ENCODE measurements at places on chromosomes 3 and 15. TPM values are rescaled to one million over a fixed set of nuclear protein-coding genes. Genes with fewer than 3 reads are reported as not detected.

DNA sequence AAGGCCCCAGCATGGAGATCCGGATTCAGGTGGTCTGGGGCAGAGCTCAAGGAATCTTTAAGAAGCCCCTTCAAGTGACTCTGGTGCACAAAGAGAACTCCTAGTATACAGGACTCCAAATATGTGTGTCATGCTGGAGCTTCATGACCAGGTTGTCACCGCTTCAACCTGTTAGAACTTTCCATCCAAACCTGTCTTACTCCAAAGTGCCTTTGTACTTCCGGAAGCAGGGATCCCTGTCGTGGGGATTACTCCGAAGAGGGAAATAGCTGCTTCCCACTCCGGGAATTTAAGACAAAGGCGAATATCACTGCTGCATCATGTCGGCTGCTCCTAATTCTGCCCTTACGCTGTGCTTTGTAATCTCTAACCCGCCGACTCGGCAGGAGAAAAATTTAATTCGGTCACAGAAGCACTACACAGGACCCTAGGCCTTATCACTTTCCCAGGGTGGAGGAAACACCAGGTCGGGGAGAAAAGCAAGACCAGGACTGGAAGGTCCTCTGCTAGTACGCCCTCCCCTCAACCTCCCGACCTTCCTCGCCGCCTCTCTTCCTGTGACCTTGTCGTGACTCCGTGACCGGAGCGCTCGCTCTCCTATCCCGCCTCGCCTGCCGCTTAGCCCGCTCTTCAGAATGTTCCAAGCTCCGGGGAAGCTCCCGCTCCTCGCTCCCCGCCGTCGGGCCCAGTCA lies 730 bp downstream of the HIGD1A start:
- DNase-seq, result peak; percentile 35

DNA sequence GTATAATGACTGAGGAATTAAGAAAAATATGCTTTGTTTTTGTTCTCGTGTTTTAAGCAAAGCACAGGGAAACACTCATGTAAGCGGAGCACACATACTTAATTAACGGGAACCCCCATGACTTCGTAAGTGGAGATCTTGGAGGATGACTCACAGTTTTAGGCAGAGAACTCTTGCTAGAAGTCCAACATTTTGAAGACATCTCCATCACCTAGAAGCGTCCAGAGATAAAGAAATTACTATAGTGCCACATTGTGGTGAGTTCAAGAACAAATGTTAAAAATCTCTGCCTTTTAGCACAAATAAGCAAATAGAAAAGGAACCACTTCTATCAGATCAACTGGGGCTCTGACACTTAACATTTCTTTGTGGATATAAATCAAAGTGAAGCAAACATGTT lies 194.1 kb upstream of the ARHGEF26 start:
- peak; percentile 71 for DNase-seq

DNA sequence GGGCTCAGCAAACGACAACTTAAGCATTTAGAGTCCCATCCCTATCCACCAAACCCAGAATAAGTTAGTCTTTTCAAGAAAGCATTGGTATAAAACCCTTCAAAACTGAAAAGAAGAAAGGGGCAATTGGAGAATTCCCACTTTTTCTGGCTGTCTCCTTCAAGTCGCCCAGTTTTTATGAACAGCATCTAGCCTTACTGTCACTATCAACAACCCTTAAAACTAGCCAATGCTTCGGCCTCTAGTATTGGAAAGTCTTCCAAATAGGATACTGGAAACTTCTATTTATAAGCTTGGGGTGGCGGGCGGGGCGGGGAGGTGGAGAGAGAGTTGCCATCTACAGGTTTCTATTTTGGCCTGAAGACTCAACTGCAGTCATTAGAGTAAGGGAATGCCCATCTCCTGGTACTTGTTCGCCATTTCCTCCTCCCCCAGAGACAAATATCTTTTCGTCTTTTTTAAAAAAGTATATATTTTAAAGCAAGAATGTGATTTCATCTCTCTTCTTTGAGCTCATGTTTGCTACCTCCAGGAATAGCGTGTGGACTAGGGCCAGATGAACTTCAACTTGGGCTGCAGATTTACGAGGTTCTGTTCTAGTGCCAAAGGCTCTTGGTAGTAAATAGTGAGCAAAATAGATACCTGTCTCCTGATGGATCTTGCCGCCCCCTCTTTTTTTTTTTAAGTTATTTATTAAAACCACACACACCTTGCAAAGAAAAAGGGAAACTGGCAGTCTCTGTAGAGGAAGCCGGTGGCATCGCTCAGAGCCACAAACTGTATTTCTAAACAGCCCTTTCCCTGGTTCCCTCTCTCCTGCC lies 2.7 kb downstream of the BCL6 start:
- DNase-seq, result no peak

GRCh38 chr3:58218904-58219303 lies 8.1 kb upstream of the DNASE1L3 start:
- DNase-seq, result no peak

Gene CFAP100
- not detected for total RNA-seq

- DNase-seq, result peak; percentile 55
Observed at GRCh38 chr3:108489776-108490175, 20.6 kb downstream of the MYH15 start.

Gene CACNA1D
- total RNA-seq, result 0.05 TPM

DNA sequence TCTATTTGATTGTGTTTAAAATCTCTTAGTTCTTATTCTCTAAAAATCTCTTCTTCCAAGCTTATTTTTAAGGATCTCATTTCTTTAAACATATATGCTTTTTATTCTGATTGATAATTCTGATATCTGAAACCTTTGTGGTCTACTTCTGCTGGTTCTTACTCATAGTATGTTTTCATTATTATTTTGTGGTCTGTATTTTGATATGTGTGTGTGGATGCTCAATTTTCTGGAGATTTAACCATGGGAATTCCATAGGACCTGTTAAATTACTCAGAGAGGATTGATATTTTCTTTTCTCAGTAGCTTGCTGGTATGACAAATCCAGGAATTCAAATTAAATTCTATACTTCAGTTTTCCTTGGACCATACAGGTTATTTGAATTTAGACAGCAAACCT lies 14.7 kb upstream of the HHLA2 start:
- no peak for DNase-seq

Gene CNTN6
- not detected for total RNA-seq

GRCh38 chr15:70974004-70974832 lies 81.6 kb downstream of the LRRC49 start:
- peak; percentile 8 for DNase-seq

Gene FSTL1
- 812 TPM for total RNA-seq

DNA sequence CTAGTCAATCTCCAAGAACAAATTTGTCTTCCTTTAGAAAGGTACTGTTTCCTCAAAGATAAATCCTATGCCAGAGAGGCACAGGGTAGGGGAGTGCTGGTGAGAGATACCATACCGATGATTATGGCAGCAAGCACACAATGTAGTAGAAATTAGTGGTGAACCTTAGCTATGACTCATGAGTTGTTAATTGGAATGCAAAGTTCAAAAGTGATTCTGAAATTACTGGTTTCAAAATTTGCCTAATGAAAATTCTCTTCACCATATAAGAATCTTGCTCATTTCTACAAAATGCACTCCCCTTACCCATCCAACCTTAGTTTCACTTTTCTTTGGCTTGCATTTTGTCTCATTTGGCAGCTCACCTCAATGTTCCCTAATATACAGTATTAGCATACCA lies 139.5 kb upstream of the SLC2A2 start:
- DNase-seq, result no peak

- DNase-seq, result no peak
Observed at GRCh38 chr3:136021803-136022202, 56.3 kb downstream of the PPP2R3A start.

Gene ISLR2
- total RNA-seq, result not detected

Gene FNDC3B
- 67.2 TPM for total RNA-seq

Gene ADPRH
- total RNA-seq, result 0.21 TPM

DNA sequence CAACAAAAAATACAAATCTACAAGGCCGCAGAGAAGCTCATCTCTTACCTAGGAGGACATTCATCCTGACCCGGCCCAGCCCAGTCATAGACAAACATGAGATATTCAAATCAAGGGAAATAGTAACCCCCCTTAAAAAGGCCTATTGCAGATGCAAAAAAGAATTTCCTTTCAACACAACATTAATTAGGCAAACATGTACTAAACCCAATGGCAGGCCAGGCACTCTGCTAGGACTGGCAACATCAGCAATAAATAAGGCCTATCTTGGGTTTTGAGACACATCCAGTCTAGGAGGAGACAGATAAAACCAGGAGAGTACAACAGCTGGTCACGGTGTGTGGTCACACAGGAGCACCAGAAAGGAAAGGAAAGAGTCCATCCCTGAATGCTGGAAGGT lies 61.4 kb downstream of the ADCY5 start:
- DNase-seq, result no peak

DNA sequence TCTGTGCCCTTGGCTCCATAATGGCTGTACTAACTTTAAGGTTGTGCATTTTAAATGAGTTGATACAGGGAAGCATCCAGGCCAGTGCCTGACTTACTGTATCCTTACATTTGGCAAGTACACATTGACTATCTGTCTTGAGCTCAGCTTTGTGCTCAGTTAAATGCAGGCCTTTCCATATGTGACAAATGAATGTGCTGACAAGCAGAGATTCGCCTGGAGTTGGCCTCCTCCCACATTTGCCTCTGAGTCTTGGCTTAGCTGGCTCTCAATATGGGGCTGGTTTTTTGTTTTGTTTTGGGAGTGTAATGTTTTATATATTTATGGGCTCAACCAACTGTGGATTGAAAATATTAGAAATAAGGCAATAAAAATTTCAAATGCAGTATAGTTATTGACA lies 29.7 kb downstream of the TRIM71 start:
- DNase-seq, result no peak

GRCh38 chr15:74250266-74250665 lies 14.1 kb downstream of the CCDC33 start:
- no peak for DNase-seq

- DNase-seq, result no peak
Observed at GRCh38 chr3:59764171-59764570, 714.3 kb upstream of the CFAP20DC start.

Gene FMN1
- total RNA-seq, result 0.36 TPM

- no peak for DNase-seq
Observed at GRCh38 chr15:35123743-35124142, 38.6 kb upstream of the NANOGP8 start.

DNA sequence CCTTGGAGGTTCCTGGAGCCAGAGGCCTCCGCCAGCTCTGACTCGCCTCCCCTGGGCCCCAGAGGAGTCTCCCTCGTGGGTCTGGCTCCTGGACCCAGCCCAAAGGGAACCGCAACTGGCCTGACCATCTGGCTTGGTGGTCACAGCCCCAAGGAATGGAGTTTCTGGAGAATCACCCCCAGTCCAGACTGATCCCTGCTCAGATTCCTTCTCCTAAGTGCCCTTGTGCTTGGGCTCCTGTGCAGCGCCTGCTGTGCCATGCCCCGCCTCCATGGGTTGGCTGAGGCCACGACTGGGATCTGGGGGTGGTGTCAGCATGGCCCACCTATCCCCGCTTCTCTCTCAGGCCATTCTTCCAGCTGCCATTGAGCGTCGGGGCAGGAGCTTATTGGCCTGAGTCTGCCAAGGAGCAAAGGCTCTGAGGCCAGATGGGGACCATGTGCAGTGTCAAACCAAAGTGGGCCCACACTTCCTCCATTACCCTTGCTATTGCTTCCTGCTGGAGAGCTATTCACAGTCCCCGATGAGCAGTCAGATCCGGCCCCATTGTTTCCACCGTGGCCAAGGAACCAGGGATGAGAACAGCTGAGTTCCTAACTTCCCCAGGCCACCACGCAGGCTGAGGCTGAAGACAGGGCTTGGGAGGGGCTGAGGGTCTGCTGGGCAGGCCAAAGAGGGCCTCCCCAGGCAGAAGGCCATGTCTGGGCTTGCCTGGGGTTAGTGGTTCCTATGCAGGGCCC lies 19.0 kb downstream of the CSPG4 start:
- DNase-seq, result peak; percentile 60

GRCh38 chr3:190694335-190695001 lies 168.0 kb downstream of the GMNC start:
- DNase-seq, result no peak

Gene CLCN2
- total RNA-seq, result 8.8 TPM

- DNase-seq, result no peak
Observed at GRCh38 chr3:183015185-183015584, 34.8 kb upstream of the DCUN1D1 start.

Gene POMGNT2
- total RNA-seq, result 20.2 TPM

DNA sequence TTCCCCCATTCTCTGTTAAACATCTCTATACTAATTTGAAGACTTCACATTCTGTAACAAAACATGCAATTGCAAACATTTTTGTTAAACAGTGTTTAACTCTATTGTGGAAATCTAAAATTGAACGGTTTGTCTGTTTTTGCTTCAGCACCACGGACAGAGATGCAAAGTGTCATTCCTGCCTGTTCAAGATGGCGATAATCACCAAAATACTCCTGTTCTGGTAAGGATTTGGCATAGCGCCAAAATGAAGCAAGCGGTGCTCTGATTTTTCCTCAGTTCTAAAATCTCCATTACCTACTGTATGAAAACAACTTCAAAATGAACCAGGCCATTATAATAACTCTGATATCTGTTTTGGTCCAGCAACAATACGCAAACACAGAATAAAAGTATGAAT lies 129.7 kb upstream of the TUSC7 start:
- no peak for DNase-seq

DNA sequence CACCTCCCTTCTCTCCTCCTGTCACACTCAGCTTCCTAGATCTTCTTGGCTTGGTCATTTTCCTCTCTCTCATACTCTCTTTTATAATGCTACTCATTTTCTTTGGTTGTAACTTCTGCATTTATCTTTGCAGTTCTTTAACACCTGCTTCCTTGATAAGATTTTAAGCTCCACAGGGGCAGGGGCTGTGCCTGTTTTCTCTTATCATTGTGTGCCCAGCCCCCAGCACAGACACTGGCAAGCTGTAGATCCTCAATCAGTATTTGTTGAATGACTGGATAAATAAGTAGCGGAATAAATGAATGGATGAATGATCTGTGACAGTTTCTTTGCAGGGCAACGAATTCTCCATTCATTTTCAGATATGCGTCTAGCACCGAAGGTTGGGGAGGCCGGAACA lies 64.3 kb upstream of the MEX3B start:
- DNase-seq, result no peak

DNA sequence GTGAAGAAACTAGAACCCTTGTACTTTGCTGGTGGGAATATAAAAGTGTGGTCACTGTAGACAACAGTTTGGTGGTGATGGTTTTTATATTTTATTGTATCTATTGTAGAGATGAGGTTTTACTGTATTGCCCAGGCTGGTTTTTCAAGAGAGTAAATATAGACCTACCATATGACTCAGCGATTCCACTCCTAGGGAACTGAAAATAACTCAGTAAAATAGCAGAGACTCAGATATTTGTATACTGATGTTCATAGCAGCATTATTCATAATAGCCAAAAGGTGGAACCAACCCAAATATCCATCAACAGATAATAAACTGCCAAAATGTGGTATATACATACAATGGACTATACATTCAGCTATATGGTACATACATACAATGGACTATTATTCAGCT lies 68.8 kb upstream of the IL12A start:
- peak; percentile 57 for DNase-seq

Gene SHF
- total RNA-seq, result not detected

Gene CCR3
- not detected for total RNA-seq

DNA sequence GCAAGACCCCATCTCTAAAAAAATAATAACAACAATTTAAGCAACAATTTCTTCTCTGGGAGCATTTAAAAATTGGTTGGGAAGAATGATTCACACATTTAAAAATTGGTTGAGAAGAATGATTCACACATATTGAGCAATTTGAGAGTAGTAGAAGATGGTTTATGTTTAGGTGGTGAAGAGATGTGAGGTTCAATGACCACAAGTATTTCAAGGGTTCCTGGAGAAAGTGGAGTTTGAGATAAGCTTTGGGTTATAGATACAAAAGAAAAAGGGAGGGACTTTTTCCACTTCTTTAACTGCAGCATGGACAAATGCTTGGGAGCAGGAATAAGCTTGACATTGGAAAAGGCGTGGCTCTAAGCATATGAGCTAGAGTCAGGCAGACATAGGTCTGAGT lies 145.7 kb upstream of the NPHP3 start:
- DNase-seq, result peak; percentile 6

Gene CHRD
- total RNA-seq, result 5.6 TPM

Measured in A172 (cell line).